ENCODE measurements at places on chromosomes 16 and 17.
A peak's percentile ranks its signal among the peaks of the same experiment; 100 is the strongest.

- DNase-seq, result no peak
Measured at GRCh38 chr16:3189869-3190268, 1.9 kb downstream of the OR1F1 start.

DNA sequence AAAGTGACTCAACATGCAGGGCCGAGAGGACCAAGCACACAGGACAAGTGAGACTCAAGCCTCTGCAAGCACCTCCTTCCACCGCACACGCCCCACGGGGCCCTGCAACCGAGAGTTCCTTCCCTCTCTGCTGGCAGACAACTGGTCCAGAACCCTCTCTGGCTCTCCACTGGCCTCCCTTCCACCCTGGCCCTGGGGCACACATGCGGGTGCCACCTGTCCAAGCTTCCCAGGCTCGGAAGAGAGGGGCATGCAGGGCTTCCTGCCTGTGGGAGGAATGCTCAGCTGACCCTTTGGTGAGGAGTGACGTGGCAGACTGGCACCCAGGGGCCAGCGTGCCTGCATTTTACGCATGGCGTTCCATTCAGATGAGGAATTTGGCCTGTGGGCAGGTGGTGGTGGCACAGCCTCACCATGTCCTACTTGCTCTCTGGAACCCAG is 59.8 kb downstream of the PIPOX start:
- no peak for DNase-seq

- no peak for DNase-seq
Measured at GRCh38 chr17:49742166-49742638, 21.7 kb downstream of the FAM117A start.

DNA sequence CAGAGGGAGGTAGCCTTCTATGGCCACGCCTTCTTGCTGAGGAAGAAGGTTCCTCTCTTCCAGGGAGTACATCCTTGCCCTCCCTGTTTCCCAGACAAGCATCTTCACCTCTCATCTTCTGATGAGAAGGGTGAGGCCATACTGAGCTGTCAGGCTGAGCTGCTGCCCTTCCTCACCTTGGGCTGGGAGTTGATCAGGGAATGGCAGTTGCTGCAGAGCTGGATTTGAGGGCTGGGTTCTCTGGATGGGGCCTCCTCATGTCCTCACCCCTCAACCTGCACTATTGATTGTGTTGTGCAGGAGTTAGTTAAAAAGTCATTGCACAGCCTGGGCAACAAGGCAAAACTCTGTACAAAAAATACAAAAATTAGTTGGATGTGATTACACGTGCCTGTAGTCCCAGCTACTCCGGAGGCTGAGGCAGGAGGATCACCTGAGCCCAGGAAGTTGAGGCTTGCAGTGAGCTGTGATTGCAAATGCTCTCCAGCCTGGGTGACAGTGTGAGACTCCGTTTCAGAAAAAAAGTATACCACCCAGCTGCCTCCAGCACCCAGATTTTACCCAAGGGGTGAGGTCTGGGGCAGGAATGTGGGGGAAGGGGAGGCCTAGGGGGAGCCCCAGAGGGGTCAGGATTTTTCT is 2.0 kb downstream of the ERBB2 start:
- DNase-seq, result no peak

- DNase-seq, result peak; percentile 29
Measured at GRCh38 chr16:275041-275641, 603 bp downstream of the RGS11 start.

- no peak for DNase-seq
Measured at GRCh38 chr17:66552371-66552770, 250.0 kb downstream of the PRKCA start.

DNA sequence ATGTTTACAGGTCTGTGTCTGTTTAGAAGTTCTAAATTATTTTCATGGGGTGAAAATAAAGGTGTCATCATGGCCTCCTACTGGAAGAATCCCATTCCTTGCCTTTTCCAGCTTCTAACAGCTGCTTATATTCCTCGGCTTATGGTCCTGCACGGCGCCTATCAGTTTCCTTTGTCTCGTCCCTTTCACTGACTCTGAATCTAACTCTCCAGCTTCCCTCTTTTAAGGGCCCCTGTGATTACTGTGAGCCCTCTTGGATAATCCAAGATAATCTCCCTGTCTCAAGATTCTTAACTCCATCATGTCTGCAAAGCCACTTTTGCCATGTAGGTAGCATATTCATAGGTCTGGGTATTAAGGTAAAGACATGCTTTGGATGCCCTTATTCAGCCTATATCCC is 441.0 kb upstream of the ERCC4 start:
- no peak for DNase-seq

- no peak for DNase-seq
Measured at GRCh38 chr16:53949715-53950410, 245.9 kb downstream of the FTO start.

DNA sequence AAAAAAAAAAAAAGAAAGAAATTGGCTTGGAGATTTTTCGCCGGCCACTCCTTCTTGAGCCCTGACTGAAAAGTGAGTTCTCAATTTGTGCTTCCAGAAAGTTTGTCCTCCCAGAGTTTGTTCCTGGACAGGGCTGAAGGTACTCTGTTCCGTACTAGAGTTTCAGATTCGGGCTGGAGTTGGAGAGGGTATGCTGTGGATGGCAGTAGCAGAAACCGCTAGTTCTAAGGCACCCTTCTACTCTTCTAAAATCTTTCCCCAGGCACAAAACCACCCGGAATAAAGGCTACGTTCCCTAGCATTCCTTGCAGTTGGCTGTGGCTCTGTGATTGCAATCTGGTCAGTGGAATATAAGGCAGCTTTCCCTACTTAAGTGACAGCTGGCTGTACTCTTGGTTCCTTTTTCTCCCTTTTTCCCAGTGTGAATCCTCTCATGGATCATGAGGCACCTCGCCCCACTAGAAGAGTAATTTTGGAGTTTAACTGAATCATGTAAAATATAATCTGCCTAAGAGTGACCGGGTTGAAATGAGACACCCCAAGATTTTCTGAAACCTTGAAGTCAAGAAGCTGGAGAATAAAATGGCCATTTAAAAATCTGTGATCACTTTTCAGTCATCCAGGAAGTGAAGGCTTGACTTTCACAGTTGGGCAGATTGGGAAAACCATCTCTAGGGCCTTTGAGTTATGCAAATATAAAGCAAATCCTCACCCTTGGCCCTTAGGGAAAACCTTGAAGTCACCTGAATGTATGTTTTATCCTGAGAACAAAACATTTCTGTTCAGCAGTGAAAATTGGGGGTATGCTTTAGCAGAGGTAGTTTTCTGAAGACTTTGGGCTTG is 901 bp upstream of the HEATR6 start:
- DNase-seq, result no peak

DNA sequence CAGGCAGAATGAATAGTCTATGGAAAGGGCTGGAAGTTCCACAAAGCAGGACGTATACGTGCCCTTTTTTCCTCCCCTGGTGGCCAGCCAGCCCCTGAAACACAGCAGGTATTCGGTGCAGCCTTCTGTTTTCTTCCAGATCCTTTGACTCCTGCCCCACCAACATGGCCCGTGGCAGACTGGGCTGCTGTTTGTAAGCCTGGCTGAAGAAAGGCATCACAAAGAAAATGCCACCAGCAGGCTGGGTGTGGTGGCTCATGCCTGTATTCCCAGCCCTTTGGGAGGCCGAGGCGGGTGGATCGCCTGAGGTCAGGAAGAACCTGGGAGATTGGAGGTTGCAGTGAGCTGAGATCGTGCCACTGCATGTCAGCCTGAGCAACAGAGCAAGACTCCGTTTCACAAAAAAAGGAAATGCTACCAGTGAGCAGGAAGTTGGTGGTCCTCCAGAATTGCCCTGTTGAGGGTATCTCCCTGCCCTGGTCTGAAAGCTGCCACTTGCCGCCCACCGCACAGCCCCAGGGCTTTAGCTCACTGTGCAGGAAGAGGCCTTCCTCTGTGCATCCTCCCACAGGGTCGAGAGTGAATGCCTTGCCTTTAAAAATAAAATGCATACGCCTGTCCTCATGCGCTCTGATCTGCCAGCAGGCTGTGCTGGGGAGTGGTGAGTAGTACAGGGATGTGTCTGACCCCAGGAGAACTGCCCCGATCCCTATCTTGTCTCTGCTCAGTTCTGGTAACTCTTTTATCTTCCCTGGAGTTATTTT is 587.7 kb downstream of the MAF start:
- DNase-seq, result no peak

DNA sequence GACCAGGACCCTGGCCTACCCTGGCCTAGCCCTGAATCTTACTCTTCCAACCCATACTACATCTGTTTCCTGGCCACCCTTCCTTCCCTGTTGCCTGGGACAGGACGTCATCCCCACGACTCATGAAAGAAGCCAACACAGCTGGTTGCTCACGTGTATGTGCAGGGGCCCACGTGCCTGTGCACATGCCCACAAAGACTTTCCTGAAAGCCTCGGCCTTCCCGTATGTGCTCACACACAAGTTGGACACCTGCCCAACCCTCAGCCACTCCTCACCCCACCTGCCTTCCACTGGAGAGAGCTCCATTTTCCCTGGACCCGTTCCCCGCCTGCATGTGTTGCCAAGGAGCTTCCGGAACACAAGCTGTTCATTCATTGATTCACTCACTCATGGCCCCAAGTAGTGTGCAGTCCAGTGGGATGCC is 7.0 kb downstream of the PLXDC1 start:
- no peak for DNase-seq

- peak; percentile 22 for DNase-seq
Measured at GRCh38 chr17:80361495-80362220, 53.3 kb upstream of the ENDOV start.

GRCh38 chr16:73846007-73846330 is 450.6 kb upstream of the PSMD7 start:
- DNase-seq, result no peak

DNA sequence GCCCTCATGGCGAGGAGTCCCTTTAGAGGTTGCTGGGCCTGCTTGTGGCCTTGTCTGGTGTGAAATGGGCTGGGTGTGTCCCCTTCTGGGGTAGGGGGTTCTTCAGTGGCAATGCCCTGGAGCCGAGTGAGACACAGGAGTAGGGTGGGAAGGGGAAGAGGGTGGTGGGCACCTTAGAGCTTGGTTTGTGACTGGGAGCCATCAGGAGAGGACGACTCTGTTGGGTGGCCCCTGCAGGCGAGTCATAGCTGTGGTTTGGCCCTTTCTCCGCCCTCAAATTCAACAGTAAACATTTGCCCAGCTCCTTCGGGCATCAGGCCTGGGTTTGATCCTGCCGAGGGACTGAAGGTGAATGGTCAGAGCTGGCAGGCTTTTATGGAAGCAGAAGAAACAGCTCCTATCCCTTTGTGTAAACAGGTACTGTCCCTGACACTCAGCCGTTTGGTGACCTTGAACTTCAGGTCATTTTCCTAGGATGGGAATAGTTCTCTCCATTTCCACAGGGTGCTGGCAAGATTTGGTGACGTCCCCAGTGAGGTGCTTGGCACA is 2.9 kb downstream of the E4F1 start:
- DNase-seq, result no peak

DNA sequence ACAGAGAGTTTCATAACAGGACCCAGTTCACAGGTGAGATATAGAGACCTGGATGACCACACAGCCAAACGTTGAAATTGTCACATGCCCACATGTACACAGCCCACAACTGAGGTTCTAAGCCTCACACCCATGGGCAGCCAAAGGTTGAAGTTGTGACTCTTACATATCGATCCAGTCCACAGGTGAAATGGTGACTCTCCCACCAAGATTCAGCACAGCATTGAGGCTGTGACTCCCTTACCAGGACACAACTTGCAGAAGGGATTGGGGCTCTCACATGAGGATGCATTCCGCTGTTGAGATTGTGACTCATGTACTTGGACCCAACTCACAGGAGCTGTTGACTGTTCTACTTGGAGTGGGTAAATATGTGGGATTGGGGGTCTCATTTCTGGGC is 1836.4 kb downstream of the TP53TG3F start:
- no peak for DNase-seq

GRCh38 chr17:6938637-6939036 is 57.2 kb upstream of the ALOX12 start:
- no peak for DNase-seq

DNA sequence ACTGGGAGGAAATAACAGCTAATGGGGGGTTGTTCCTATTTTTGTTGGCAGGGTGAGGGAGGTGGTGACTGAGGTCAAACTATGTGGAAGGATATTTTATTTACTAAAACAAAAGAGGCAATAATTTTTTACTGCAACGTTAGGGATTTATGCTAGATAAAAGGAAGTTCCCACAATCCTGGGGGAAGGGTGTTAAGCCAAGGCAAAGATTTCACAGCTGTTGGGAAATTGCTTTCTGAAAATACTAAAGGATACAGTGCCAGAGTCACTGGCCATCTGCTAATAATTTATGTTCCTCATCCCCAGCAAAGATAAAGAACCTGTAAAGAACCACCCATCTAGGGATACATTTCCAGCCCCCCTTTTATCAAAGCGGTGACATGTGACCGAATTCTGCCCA is 756.0 kb upstream of the RBFOX1 start:
- no peak for DNase-seq

- DNase-seq, result no peak
Measured at GRCh38 chr17:6028294-6028693, 41.9 kb upstream of the WSCD1 start.

DNA sequence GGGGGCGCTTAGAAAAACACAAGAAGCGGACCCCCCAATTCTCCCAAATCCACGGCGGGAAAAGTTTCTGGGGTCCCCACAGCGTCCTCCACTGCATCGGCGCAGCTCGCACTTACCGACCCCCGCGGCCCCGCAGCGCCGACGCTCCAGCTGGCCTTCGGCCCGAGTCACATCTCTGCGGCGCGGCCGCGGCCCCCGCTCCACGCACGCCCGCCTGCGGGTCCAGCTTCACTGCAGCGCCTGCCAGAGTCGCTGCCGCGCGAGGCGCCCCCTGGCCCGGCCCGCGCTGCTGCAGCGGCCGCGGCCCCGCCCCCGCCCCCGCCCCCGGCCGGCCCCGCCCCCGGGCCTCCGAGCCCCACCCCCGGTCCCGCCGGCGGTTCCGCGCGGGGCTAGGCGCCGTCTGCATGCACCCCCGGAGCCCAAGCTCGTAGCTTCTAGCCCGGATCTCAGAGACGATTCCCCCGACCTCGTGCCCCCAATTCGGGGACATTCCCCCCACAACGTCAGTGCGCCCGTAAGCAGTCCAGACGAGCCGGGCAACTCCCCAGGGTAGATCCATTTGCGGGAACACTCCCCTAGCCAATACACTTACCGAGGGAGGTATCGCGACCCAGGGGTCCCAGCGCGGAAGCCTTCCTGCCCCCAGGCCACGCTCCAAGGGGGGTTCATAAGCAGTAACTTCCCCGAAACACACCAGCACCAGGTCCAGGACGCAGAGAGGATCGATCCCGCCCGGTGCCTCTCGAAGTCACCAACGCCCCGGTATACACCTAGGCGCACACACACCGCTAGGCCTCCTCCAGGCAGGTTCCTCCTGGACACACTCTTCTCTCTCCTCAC is at the start of gene GPRC5B:
TSS of gene GPRC5B (minus strand) at position 238 of the 840 bp plus-strand sequence. CDS start 12,003 bp downstream, outside the sequence.
- peak; percentile 43 for DNase-seq
